Left lung (tissue), 14 donors: ENCODE measurements at places on chromosomes 1 and 21. TPM values are rescaled to one million over a fixed set of nuclear protein-coding genes. Genes with fewer than 3 reads are reported as not detected.
A peak's percentile ranks its signal among the peaks of the same experiment; 100 is the strongest.

DNA sequence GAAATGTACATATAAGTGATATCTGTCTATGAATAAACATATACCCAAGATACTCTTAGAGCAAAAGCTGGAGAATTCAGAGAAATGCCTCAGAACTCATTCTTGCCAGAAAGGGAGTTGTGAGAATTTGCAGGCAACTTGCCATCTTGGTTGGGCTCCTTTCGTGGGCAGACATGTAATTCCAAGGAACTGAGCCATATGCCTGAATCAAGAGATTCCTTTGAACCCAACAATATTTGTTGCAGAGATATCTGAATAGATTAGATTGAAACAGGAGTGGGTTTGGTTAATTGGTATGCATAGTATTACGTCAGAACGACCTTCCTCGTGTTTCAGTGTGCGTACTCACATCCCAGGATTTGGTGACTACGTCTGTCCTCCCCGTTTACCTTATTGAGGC lies 67.0 kb downstream of the TGFB2 start:
- H3K27ac ChIP-seq = no peak overlapping the region
- no peak for DNase-seq
- H3K27me3 ChIP-seq = no peaks in the 10 kb centered on the region
- no peaks in the 10 kb centered on the region for H3K4me1 ChIP-seq

LCE6A gene
- not detected for polyA plus RNA-seq

GNG4 gene
- 2.5 TPM for polyA plus RNA-seq

CBS gene
- 3.4 TPM for polyA plus RNA-seq

- no peak overlapping the region for H3K4me3 ChIP-seq
- H3K4me1 ChIP-seq = peaks cover 12% of the 10 kb centered on the region
- DNase-seq = no peak
- no peak overlapping the region for H3K27ac ChIP-seq
- peaks cover 4% of the 10 kb centered on the region for H3K36me3 ChIP-seq
- H3K27me3 ChIP-seq = no peaks in the 10 kb centered on the region
These were observed 25.7 kb upstream of the SLC19A2 start for GRCh38 chr1:169511316-169512005.

- no peak for DNase-seq
- H3K27ac ChIP-seq = no peak overlapping the region
- no peak overlapping the region for H3K4me3 ChIP-seq
- no peaks in the 10 kb centered on the region for H3K36me3 ChIP-seq
- H3K4me1 ChIP-seq = peaks cover 5% of the 10 kb centered on the region
- no peaks in the 10 kb centered on the region for H3K27me3 ChIP-seq
These were observed 36.2 kb upstream of the BTG2 start for GRCh38 chr1:203268901-203269653.

GRCh38 chr1:182650678-182651338 lies 33.6 kb downstream of the RGS8 start:
- no peak for DNase-seq
- H3K4me1 ChIP-seq = no peaks in the 10 kb centered on the region
- H3K4me3 ChIP-seq = no peak overlapping the region
- H3K27me3 ChIP-seq = no peaks in the 10 kb centered on the region
- H3K27ac ChIP-seq = no peak overlapping the region

GLRX2 gene
- polyA plus RNA-seq = 12.8 TPM

CHRM3 gene
- polyA plus RNA-seq = 2.4 TPM

- no peaks in the 10 kb centered on the region for H3K36me3 ChIP-seq
- H3K27ac ChIP-seq = no peak overlapping the region
- DNase-seq = no peak
These were observed 276.8 kb upstream of the C1orf174 start for GRCh38 chr1:4176841-4177240.

TNFRSF1B gene
- polyA plus RNA-seq = 17.4 TPM

DNA sequence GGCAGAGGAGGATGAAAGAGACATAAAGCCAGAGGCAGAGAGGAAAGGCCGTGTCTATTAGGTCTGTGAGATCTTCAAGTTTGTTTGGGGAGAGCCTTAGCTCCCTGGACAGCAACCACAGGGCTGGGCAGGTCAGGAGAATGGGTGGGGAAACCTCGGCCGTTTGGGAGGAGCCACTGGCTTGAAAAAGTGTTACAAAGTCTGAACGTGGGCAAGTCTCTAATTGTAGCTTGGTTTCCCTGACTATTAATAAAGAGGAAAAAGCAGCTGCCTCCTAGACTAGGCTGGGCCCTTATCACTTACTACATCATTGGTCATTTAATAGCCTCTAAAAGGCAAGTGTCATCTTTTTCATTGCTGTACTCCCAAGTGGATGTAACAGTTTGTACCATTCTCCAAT lies at the start of gene CCDC17:
CCDC17 (minus strand) TSS at position 83 of the 400 bp plus-strand sequence. CDS start 145 bp downstream, outside the sequence.
- no peak for DNase-seq
- H3K36me3 ChIP-seq = peaks cover 2% of the 10 kb centered on the region
- H3K4me1 ChIP-seq = peaks cover 12% of the 10 kb centered on the region
- no peak within 1 kb of the TSS for H3K27ac ChIP-seq
- H3K4me3 ChIP-seq = no peak within 1 kb of the TSS
- no peaks in the 10 kb centered on the region for H3K27me3 ChIP-seq

SEMA4A gene
- polyA plus RNA-seq = 27.0 TPM

- no peaks in the 10 kb centered on the region for H3K27me3 ChIP-seq
- no peak for DNase-seq
- no peak overlapping the region for H3K4me3 ChIP-seq
- no peaks in the 10 kb centered on the region for H3K4me1 ChIP-seq
- H3K27ac ChIP-seq = no peak overlapping the region
These were observed 168.2 kb downstream of the GRIK1 start for GRCh38 chr21:29771491-29772066.

GRCh38 chr1:16251381-16251780 lies 14.4 kb upstream of the CPLANE2 start:
- no peaks in the 10 kb centered on the region for H3K36me3 ChIP-seq
- H3K27ac ChIP-seq = peak overlapping the region; percentile 53
- no peak for DNase-seq
- no peak overlapping the region for H3K4me3 ChIP-seq
- H3K27me3 ChIP-seq = no peaks in the 10 kb centered on the region

GRCh38 chr1:7224081-7224534 lies 438.9 kb downstream of the CAMTA1 start:
- H3K36me3 ChIP-seq = no peaks in the 10 kb centered on the region
- H3K4me1 ChIP-seq = no peaks in the 10 kb centered on the region
- no peak for DNase-seq
- no peak overlapping the region for H3K4me3 ChIP-seq
- H3K27me3 ChIP-seq = peaks cover 2% of the 10 kb centered on the region

- no peaks in the 10 kb centered on the region for H3K27me3 ChIP-seq
- H3K27ac ChIP-seq = no peak overlapping the region
- no peaks in the 10 kb centered on the region for H3K4me1 ChIP-seq
- DNase-seq = no peak
- H3K36me3 ChIP-seq = no peaks in the 10 kb centered on the region
- no peak overlapping the region for H3K4me3 ChIP-seq
These were observed 6.8 kb downstream of the RGS8 start for GRCh38 chr1:182677397-182678098.

- no peak overlapping the region for H3K27ac ChIP-seq
- no peak overlapping the region for H3K4me3 ChIP-seq
- H3K27me3 ChIP-seq = no peaks in the 10 kb centered on the region
- peak; percentile 87 for DNase-seq
These were observed 51.2 kb downstream of the PLXNA2 start for GRCh38 chr1:208192995-208193394.

TSPEAR gene
- polyA plus RNA-seq = 4.7 TPM

GRCh38 chr1:175252561-175252960 lies 60.0 kb upstream of the KIAA0040 start:
- H3K4me1 ChIP-seq = no peaks in the 10 kb centered on the region
- no peak overlapping the region for H3K4me3 ChIP-seq
- no peak overlapping the region for H3K27ac ChIP-seq
- H3K36me3 ChIP-seq = no peaks in the 10 kb centered on the region

DNA sequence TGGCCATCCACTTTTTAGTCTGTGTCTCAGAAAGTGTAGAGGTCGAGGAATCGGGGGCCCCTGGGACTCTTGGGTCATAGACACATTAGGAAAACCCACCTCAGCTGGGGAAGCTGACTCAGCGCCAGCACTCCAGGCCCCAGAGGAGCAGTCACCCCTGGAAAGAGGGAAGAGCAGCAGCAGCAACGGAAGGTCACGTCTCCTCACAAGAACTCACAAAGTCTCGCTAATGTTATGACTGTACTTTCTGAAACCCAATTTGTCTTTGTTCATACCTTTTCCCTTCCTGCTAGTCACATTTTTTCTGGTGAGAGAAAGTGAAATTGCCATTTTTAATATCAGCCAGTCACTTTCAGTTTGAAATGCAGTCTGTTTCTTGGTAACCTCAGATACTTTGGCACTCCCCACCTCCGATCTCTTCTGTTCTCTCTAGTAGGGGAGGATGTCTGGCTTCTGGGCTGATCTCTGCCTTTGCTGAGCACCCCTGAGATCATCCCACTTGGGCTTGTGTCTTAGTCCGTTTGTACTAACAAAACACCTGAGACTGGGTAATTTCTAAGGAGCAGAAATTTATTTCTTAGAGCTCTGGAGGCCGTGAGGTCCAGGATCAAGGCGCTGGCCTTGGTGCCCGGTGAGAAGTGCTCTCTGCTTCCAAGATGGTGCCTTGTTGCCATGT lies 6.0 kb upstream of the NLRP3 start:
- H3K27me3 ChIP-seq = no peaks in the 10 kb centered on the region
- no peaks in the 10 kb centered on the region for H3K36me3 ChIP-seq
- no peaks in the 10 kb centered on the region for H3K4me1 ChIP-seq
- H3K4me3 ChIP-seq = no peak overlapping the region
- no peak overlapping the region for H3K27ac ChIP-seq

- H3K27me3 ChIP-seq = no peaks in the 10 kb centered on the region
- no peaks in the 10 kb centered on the region for H3K36me3 ChIP-seq
- H3K4me1 ChIP-seq = peaks cover 91% of the 10 kb centered on the region
These were observed 6.8 kb downstream of the BACH1 start for GRCh38 chr21:29305561-29305960.

GRCh38 chr1:66353257-66353656 lies 180.7 kb upstream of the SGIP1 start:
- H3K27ac ChIP-seq = no peak overlapping the region
- H3K27me3 ChIP-seq = no peaks in the 10 kb centered on the region
- no peak overlapping the region for H3K4me3 ChIP-seq
- H3K36me3 ChIP-seq = no peaks in the 10 kb centered on the region
- H3K4me1 ChIP-seq = peaks cover 6% of the 10 kb centered on the region

- no peak for DNase-seq
- no peaks in the 10 kb centered on the region for H3K27me3 ChIP-seq
- H3K4me3 ChIP-seq = peak overlapping the region; percentile 78
- peaks cover 46% of the 10 kb centered on the region for H3K4me1 ChIP-seq
- peak overlapping the region; percentile 90 for H3K27ac ChIP-seq
These were observed 1.1 kb downstream of the CTPS1 start for GRCh38 chr1:40980453-40981121.

DNA sequence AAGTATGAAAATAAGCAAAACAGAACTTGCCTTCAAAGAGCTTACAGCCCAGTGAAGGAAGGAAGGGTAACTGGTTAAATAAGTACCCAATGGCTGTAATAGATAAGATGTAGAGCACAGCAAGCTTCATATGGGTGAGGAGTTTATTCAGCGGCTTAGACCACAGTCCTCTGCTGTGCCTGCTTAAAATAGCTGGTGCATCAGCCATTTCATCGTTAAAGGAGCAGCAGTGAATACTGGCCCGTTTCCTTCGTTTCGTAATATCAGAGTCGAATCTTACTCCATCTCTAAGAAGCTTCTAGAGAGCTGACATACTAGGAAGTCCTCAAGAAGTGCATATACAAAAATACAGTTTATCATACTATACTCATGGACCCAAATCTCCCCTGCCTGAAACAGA lies 286.5 kb downstream of the NFIA start:
- no peaks in the 10 kb centered on the region for H3K4me1 ChIP-seq
- no peaks in the 10 kb centered on the region for H3K27me3 ChIP-seq
- no peak for DNase-seq

GRCh38 chr1:229030630-229031029 lies 240.3 kb upstream of the RAB4A start:
- H3K4me3 ChIP-seq = no peak overlapping the region
- H3K36me3 ChIP-seq = no peaks in the 10 kb centered on the region
- H3K27ac ChIP-seq = no peak overlapping the region

GRCh38 chr1:179217943-179218507 lies 11.5 kb downstream of the ABL2 start:
- peak overlapping the region; percentile 85 for H3K27ac ChIP-seq
- H3K4me3 ChIP-seq = no peak overlapping the region
- no peak for DNase-seq
- H3K36me3 ChIP-seq = no peaks in the 10 kb centered on the region

DNA sequence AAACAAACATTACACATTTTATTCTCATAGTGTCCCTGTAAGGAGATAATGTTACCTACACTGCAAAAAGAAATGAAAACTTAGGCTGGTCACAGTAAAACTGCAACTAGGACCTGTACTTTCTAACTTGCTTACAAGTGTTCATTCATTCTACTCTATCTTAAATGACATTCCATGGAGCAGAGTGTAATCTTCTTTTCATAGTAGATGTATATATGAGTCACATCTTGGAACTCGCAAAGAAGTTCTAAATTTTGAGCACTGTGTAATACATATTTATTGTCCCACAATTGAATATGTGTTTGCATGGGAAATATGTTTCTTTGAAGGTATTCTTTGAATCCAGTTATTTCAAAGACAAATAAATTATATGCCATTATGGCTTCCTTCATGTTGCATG lies 1258.5 kb upstream of the ADGRL2 start:
- no peak overlapping the region for H3K4me3 ChIP-seq
- DNase-seq = no peak
- no peak overlapping the region for H3K27ac ChIP-seq
- no peaks in the 10 kb centered on the region for H3K27me3 ChIP-seq
- no peaks in the 10 kb centered on the region for H3K4me1 ChIP-seq

GRCh38 chr1:155970531-155971167 lies 7.7 kb downstream of the ARHGEF2 start:
- peaks cover 85% of the 10 kb centered on the region for H3K4me1 ChIP-seq
- peak overlapping the region; percentile 96 for H3K27ac ChIP-seq
- DNase-seq = peak; percentile 90
- no peak overlapping the region for H3K4me3 ChIP-seq
- H3K36me3 ChIP-seq = peaks cover 58% of the 10 kb centered on the region

- H3K4me3 ChIP-seq = no peak overlapping the region
- H3K36me3 ChIP-seq = no peaks in the 10 kb centered on the region
- no peaks in the 10 kb centered on the region for H3K27me3 ChIP-seq
- no peak for DNase-seq
- H3K27ac ChIP-seq = peak overlapping the region; percentile 23
- peaks cover 46% of the 10 kb centered on the region for H3K4me1 ChIP-seq
These were observed 6.5 kb downstream of the CAPN2 start for GRCh38 chr1:223718850-223719249.

DNA sequence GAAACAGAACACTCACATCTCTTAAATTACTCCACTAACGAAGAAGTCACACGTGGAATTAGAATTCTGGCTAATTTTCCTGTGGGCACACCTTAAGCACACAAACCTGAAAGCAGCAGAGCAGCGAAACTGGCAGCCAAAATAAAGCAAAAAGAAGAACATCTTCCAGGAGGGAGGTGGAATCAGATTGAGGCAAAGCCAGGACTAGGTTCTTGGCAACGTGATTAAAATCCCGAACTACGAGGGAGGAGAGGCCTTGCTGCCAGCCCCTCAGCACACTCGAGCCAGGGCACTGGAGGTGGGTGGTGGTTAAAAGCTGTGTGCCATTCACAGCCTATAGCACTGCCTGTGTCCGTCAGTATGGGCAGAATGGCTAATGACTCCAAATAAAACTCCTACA lies 58.0 kb downstream of the HIVEP3 start:
- no peak overlapping the region for H3K4me3 ChIP-seq
- H3K27ac ChIP-seq = no peak overlapping the region
- no peaks in the 10 kb centered on the region for H3K36me3 ChIP-seq
- no peak for DNase-seq
- no peaks in the 10 kb centered on the region for H3K27me3 ChIP-seq

TRIM63 gene
- not detected for polyA plus RNA-seq

OR2T27 gene
- not detected for polyA plus RNA-seq

TBX15 gene
- polyA plus RNA-seq = 0.38 TPM
